ENCODE measurements at places on chromosomes 2 and 18.

DNA sequence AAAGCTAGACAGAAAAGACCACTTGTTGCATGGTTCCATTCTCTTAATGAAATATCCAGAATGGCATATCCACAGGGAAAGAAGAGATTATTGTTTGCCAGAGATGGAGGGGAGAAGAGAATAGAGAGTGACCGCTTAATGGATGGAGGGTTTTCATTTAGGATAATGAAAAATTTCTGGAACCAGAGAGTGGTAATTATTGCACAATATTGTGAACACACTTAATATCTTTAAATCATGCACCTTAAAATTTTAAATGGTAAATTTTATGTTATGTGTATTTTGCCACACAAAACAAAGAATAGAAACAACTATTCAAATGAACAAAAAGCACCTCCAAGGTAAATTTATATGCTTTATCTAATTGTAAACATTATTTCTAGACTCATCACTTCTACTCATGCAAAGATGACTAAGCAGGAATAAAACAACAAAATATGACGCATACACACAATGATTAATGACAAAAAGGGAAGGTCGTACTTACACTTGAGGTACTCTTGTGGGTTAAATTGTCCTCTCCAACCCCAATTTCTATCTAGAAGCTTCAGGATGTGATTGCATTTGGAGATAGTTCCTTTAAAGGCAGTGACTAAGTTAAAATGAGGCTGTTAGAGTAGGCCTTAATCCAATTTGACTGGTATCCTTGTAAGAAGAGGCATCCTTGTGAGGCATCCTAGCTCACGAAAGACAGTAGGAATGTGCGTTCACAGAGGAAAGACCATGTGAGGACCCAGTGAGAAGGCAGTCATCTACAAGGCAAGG is 18.7 kb upstream of the DHRS9 start:
- peak; percentile 21 for DNase-seq

GRCh38 chr2:115999039-115999438 is 1556.6 kb downstream of the DPP10 start:
- DNase-seq: no peak

GRCh38 chr18:2961821-2962220 is 51.1 kb downstream of the LPIN2 start:
- DNase-seq: no peak

DNA sequence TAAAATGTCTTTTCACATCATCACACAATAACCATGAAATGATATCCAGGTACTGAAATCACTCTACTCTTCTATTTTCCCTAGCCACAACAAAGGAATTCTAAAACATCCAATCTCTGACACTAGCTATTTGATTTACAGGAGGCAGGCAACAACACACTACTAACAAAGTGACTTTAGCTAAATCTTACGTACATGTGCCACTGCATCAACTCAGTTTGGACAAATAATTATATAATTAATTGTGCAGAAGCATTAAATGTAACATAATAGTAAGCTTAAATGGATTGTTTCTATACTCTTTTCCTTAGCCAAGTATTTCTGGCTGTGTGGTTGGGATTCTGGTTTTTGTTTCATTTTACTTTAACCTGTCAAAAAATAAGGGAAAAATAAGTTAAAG is 192.4 kb downstream of the AFF3 start:
- DNase-seq: no peak

GRCh38 chr2:70161069-70161534 is 29.7 kb downstream of the C2orf42 start:
- DNase-seq: no peak

DNA sequence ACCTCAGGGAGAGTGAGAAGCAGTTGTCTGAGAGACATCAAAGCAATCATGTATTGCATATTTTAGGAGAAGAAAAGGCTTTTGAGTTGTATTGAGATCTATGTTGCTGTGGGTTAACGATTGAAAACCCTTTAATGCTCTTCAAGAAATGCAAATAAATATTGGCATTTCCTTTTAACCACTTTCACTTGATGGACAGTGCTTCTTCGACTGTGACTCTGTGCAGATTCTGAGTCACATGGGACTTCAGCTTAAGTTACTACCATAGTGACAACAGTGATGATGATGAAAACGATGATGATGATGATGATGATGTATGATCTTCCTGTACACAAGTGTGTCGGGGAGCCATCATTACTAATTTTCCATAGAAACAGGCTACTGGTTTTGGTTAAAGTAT is 181.8 kb downstream of the AKAIN1 start:
- DNase-seq: no peak

DNA sequence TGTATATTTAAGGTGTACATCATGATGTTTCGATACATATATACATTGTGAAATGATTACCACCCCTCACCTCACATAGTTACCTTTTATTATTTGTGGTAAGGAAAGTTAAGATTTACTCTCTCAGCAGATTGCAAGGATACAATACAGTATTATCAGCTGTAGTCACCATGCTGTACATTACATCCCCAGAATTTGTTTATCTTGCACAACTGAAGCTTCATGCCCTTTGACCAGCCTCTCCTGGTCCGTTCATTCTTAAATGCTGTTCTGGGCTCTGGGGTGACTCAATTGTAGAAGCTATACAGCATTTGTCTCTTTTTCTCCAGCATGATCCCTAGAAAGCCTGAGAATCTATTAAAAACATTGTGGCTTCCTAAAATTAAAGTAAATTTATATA is 90.8 kb downstream of the PTPRM start:
- DNase-seq: no peak

DNA sequence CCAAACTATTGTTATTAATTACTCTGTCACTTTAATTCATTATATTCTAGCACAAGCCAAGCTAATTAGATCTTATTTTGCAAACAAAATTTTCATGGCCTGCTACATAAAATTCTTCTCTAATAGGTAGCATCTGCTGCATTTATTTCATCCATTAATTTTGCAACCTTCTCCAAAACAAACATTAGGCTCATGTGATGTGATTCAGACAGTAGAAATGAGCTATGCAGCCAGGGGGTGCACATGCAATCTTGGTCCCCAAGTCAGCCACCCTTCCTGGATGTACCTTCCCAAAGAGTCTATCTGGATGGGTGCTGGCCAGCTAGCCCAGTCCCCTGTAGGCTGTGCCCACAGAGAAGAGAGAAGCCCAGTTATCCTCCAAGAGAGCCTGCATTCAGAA is 242.1 kb upstream of the OSR1 start:
- DNase-seq: no peak

- no peak for DNase-seq
Observed at GRCh38 chr18:8910186-8910822, 192.2 kb upstream of the NDUFV2 start.

- DNase-seq: no peak
Observed at GRCh38 chr2:43727634-43728014, 46.2 kb upstream of the DYNC2LI1 start.

- peak; percentile 15 for DNase-seq
Observed at GRCh38 chr2:23905155-23905554, 21.8 kb downstream of the ATAD2B start.
